Effector memory CD4-positive, alpha-beta T cell (primary cell): ENCODE measurements at places on chromosomes 11 and 22.
A peak's percentile ranks its signal among the peaks of the same experiment; 100 is the strongest.

DNA sequence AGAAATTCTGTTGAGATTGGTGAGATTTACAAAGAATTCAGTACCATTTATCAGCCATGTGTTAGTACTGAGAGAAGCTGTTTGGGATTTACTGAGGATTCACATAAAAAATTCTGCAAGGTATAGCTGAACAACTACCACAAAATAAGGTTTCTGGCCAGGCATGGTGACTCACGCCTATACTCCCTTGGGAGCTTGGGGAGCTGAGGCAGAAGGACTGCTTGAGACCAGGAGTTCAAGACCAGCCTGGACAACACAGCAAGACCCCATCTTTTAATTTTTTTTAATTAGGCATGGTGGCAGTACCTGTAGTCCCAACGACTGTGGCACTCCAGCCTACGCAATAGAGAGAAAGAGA, 86.7 kb downstream of the SIK3 start:
- no peak for DNase-seq

GRCh38 chr11:118247041-118247440, 5.1 kb downstream of the MPZL3 start:
- DNase-seq, result no peak

DNA sequence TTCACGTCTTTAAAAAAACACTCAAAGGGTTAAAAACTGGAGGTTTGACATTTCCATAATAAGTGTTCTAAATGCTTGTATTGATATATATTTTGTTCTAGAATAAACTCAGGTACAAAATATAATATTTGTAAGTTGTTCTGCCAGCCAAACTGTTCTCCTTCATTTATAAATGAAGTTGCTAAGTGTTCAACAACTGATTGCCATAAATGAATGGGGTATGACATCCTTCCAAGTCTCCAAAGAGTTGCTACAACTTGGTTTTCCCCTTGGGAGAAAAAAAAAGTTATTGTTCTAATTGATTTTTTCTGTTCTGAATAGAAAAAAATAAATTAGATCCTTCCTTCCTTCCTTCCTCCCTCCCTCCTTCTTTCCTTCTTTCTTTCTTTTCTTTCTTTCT, 65.4 kb upstream of the BLID start:
- DNase-seq, result no peak

DNA sequence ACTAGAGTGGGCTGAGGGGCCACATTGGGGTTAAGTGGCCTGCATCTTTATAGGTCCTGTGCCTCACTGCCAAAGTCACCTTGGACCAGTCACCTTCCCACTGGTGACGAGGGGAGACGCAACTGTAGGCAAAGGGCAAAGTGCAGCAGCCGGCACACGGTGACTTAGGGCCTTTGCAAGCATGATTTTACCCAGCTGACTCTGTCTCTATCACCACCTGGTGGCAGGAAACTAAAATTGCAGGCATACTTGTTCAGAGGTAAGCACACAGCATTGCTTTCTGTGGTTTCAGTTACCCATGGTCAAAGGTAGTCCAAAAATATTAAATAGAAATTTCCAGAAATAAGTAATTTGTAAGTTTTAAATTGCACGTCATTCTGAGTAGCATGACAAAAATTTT, 1164.4 kb downstream of the BRD1 start:
- DNase-seq, result no peak

DNA sequence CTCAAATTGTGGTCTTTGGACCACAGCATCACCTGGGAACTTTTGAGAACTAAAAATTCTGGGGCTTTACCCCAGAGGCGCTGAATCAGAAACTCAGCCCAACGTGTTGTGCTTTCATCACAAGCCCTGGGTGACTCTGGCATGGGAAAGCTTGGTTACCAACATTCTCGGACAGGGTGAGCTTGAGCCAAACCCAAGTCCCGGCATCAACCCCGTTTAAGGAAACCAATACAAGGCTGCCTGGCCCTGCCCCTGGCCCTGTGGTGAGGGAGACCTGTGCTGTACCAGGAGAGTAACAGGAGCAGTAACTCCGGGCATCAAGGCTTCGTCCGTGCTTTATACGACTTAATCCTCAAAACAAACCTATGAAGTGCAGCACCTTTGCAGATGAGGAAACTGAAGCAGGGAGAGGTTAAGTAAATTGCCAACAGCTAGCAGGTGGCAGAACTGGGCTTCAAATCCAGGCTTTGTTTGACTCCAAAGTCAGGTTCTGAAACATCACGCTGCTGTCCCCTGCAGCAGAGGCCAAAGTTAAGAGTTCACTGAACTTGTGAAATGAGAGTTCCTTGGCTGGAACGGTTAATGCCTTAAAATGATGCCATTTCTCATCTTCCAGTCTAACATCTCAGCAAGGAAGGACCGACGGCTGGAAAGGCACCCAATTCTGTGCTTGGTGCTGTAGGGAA, 64.1 kb upstream of the BID start:
- no peak for DNase-seq

DNA sequence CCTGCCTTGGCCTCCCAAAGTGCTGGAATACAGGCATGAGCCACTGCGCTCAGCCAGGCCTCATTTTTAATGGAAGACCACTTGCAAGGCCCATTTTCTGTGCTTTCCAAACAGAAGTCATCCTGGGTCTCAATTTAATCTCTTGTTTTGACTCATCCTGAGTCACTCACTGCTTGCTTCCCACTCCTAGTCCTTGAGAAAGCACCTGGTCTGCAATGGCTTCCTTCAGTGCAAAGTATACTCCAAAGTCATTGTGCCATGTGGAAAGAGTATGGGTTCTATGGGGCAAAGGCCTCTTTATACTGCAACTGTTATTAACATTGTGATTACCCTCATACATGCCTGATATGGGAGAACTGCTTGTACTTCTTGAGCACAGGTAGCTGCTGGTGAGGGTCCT, 18.3 kb upstream of the SLC5A1 start:
- DNase-seq, result no peak

DNA sequence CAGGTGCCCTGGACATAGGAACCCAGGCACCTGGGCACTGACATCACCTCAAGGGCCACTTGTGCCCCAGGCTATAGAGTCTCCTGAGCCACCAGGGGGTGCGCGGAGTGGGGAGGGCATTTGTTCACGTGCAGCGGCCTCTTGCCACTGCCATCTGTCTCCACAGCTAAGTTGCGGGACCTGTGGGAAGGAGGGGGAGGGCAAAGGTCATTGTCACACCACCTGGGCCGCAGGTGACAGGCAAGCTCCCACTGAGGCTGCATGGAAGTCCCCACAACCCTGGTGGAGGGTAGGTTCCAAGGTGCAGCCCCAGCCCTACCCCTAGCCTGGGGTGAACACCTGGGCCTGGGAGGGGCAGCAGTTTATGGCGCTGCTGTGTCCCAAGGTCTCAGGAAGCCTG, 79.5 kb downstream of the PIWIL3 start:
- no peak for DNase-seq

DNA sequence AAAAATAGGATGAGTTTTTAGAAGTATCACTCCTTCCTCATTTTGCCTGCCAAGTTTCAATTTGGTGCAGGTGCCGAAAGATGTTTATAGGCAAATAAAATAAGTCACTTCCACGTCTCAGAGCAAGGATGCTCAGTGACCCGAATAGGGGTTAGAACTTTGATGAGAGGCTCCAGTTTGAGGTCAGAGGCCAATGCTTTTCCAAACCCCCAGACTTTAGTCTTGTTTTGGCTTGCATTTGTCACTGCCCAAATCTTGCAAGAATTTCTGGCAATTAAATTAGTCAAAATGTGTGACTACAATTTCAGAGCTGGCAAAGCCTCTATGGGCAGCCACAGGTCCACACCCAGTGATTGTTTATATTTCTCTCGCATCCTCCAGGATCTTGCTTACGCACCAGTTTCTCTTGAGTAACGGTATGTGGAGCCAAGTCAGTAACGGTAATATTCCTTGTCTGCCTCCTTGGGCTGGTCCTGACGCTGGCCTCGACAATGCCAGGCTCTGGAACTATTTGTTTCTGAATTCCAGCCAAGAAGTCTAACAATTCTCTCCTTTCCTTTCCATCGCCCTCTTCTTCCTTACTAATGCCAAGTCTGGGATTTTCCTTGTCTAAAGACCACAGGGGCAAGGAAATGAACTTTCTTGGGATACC, 9.9 kb upstream of the NUP160 start:
- no peak for DNase-seq

GRCh38 chr11:13595166-13595565, 73.3 kb upstream of the FAR1 start:
- DNase-seq, result no peak

- DNase-seq, result no peak
Measured at GRCh38 chr22:27494785-27495184, 306.8 kb downstream of the MN1 start.

DNA sequence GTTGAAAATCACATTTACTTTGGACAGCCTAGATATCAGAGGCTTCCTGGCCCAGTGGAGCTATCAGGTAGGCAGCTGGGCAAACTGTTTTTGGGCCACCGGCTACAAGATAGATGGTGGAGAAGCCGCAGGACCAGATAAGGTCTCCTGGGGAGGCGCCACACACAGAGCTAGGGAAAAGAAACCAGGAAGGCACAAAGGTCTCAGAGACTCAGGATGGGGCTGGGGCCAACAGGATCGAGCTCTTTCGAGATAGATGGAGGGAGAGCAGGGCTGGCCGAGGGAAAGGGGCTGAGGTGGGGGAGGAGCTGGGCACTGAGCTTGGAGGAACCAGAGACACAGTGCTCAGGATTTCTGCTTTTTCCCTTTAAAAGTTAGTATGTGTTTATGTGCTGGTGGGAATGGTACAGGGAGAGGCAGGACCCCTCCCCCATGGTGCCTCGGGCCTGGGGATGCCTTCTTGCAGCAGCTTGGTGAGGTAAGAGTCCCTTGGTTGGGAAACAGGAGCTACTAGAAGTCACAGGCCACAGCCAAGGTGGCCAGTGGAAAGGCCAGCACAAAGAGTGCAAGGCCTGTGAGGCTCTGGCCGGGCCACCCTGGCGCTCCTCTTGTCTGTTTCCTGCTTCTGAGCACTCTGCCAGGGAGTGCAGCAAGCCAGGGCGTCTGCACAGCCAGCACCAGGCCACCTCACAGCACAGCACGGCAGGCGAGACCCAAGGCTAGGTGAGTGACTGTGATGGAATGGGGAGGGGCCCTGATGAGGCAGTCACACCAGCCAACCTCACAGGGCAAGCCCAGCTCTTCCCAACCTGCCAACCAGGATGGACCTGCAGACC, 11.5 kb upstream of the NAP1L4 start:
- DNase-seq, result no peak

DNA sequence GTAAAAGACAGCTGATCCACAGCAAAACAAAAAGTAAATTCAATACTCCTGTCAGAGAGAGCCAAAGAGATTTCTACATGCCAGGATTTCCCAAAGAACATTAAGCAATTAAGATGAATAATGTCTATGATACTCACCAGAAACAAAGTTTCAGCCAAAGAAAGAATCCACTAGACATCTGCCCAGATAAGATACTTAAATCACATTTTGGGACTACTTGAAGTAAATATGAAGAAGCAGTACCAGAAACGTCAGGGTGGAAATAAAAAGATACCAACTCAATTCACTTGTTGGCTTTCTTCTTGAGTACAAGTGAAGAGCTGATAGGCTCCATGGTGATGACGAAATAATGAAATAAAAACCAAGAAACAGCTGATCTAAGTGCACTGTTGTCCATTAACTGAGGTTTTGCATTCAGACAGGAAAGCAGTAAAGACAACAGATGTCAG, 31.6 kb upstream of the ARHGAP32 start:
- DNase-seq, result no peak

- DNase-seq, result peak; percentile 36
Measured at GRCh38 chr11:122628810-122629555, 26.5 kb upstream of the UBASH3B start.

DNA sequence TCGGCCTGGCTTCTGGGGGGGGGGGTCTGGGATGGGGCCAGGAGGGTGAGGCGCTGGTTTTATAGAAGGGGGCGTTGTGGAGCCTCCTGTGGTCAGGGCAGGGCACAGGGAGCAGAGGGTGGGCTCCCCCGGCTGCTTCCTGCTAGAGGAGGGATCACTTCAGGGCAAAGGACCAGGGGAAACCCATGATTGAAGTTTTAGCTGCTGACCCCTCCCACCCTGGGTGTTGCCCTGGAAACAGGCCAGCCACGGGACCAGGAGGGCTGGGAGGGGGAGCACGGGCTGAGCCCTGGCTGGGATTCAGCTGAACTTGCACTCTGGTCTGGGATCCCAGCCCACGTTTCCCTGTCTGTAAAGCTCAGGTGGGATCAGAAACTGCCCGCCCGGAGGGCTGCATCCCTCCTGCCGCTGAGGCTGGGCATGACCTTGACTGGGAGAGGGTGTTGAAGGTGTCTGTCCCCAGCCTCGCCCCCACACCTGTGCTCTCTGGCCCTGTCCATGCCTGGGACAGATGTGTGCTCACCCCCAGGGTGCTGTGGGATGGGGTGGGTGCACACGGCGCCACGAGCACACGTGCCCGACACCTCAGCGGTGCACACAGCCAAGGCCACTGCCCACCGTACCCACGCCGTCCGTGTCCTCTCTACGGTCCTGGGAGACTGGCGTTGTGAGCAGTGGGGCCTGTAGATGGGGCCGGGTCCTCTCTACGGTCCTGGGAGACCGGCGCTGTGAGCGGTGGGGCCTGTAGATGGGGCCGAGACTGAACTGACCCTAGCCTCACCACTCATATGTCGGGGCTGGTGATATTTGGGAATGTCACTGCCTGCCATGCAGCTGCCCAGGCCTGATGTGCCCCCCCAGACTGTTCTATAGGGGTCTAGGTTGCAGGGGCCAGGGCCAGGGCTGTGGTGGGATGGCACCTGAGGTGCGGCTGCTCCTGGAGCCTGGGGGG, 2.3 kb downstream of the TSPAN4 start:
- DNase-seq, result no peak

DNA sequence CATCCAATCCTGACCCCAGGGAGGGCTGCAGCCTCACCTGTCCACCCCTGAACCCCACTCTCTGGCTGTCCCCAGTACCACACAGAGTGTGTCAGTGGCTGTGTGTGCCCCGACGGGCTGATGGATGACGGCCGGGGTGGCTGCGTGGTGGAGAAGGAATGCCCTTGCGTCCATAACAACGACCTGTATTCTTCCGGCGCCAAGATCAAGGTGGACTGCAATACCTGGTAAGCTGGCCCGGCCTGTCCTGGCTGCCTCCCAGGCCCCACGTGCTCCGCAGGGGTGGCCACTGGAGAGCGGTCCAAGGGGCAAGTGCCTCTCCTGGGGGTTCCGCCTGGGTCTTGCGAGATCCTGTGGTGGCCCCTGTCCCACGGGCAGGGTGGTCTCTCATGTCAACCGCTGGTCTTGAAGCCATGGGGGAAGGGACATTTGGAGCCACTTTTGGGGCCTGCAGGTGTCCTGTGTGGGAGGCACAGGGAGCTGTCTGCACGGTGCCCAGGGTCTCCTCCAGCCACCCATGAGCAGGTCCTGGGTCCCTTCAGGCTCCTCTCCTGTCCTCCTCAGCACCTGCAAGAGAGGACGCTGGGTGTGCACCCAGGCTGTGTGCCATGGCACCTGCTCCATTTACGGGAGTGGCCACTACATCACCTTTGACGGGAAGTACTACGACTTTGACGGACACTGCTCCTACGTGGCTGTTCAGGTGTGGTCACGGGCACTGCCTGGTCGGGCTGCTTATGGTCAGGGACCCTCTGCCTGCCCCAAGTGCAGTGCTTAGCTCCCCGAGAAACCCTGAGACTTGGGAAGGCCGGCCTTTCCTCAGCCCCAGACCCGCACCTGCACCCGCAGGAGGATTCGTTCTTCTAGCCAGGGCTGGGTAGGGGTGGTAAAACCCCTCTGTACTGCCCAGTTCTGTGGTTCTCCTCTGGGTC, 11.8 kb downstream of the MUC2 start:
- no peak for DNase-seq
